ENCODE measurements at places on chromosomes 4 and X. TPM values are rescaled to one million over a fixed set of nuclear protein-coding genes. Genes with fewer than 3 reads are reported as not detected.

DNA sequence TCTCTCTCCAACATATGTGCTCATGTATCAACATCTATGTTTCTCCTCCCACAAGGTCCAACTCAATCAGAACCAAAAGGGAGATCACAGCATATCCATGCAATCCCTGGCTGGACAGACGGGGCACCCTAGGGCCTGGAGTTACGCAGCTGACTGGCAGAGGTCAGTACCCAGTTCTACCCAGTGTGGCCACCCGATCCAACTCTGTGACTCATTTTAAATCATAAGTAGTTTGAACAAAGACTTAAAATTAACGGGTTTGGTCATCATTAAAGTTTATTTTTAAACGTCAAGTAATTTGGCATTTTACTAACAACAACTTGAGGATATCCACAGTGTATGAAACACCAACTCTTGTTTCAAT, 59.5 kb downstream of the APBB2 start:
- DNase-seq, result no peak

DNA sequence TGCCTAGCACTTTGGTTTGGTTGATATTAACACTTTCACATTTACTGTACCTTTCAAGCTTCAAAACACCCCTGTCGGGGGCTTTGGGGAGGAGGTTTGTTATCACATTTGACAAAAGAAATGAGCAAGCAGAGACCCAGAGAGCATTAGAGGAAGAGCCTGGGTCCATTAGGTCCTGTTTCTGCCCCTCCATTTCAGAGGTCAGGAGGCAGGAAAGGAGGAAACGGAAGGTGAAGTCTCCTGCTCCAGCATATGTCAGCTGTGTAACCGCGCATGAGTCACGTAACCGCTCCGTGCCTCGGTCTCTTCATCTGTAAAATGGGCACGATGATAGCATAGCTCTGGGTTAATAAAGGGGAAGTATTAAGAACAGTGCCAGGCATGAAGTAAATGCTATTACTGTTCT, 201.9 kb upstream of the BCOR start:
- no peak for DNase-seq

- no peak for DNase-seq
Observed at GRCh38 chr4:106291678-106292077, 24.3 kb downstream of the TBCK start.

GRCh38 chr4:139208404-139208945, 31.5 kb upstream of the ELF2 start:
- DNase-seq, result no peak

LINC00632 gene
- 4.9 TPM for polyA plus RNA-seq

COX7B2 gene
- polyA plus RNA-seq, result not detected

Measured in right renal pelvis (tissue), 4 donors.